ENCODE measurements at places on chromosomes 11 and 22. TPM values are rescaled to one million over a fixed set of nuclear protein-coding genes. Genes with fewer than 3 reads are reported as not detected.

DNA sequence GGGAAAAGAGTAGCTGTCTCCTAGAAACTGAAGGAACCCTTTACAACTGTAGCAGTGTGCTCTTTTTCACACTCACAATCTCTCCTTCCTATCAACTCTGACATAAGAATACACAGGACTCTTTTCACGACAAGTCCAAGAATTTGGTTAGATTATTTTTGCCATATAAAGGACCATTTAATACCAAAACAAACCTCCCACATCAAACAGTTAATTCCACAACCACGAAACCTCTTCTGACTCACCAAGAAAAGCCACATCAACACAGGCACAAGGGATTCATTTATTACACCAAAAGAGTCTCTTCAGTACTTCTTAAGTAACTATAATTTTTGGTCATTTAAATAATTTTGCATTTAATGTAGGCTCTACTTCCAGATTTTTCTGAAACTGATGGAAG is 222.6 kb upstream of the PITPNB start:
- DNase-seq = no peak

GRCh38 chr11:126115816-126116331 is 53.2 kb upstream of the CDON start:
- DNase-seq = no peak

DNA sequence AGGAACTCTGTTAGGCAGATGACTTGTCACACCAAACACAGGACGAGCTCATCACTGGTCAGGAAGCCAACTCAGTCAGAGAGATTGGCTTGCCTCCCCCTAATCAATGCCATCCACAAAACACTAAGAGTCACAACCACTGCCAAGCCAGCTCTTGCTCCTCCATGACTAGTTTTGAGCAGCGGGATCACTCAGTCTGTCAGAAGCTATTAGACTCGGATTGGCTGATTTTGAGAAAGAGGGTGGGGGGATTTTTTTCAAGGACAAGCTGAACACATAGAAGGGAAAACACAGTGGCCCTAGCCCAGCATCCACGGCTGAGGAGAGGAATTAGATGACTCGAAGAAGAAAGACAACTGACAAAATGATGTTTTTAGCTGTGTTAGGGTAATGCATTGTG is 55.9 kb downstream of the SEZ6L start:
- DNase-seq = no peak

- no peak for DNase-seq
Measured at GRCh38 chr11:34588023-34588422, 32.9 kb upstream of the EHF start.

- DNase-seq = no peak
Measured at GRCh38 chr11:103546236-103546635, 437.0 kb downstream of the DYNC2H1 start.

GRCh38 chr22:48948575-48949170 is 879.0 kb downstream of the BRD1 start:
- no peak for DNase-seq

- no peak for DNase-seq
Measured at GRCh38 chr11:121035780-121036179, 11.9 kb downstream of the TBCEL start.

GRCh38 chr11:44304091-44305025 is 5.6 kb downstream of the ALX4 start:
- DNase-seq = no peak

DNA sequence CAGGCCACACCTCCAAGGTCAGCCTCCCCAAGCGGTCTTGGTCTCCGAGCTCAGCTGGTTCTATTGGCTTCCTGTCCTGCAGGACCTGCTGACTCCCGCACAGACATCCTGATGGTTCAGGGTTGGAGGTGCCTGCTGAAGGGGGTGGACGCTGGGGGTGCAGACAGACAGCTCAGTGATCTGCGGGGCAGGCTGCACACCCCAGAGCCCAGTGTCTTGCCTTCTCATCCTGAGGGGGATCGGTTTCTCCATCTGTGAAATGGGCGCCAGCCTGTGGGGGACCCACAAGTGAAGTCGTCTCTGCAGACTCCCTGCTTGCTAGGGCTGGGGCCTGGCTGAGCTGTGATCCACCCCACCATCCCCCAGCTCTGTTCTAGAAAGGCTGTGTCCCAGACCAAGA is 13.8 kb downstream of the FLRT1 start:
- no peak for DNase-seq

DNA sequence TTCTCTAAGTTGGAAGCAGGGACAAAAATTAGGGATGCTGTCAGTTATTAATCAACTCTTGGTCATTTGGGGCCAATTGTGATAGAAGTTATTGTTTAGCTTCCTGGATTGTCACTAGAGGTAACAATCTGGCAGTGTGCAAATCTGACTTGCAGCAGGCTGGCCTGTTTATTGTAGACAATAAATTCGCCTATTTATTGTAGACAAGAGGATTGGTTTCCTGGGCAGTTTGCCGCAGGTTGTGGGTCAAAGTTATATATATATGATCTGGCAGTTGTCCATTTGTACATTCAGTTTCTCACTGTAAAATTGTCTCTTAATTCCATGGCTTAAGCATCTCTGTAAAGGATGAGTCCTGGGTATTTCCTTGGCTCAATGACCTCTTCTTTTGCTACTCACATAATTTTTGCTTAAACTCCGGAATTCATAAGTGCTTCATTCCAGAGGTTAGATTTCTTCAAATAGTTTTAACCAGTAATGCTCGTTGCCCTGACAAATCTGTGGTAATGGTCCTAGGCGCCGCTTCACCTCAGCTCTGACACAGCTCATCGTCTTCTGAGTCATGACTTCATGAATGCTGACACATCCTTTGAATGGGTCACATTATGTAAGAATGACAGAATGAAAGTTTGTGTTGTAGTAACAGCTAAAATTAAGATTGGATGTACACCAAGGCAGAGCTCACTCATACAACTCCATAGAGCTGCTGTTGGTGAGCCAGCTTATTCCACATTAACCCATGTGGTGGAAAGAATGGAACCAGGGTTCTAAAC is 7.8 kb upstream of the MMP3 start:
- DNase-seq = no peak

- DNase-seq = no peak
Measured at GRCh38 chr11:126090452-126090851, 27.8 kb upstream of the CDON start.

- DNase-seq = no peak
Measured at GRCh38 chr22:33921525-33922348, 1.5 kb upstream of the LARGE1 start.

- no peak for DNase-seq
Measured at GRCh38 chr11:117551761-117552343, 224.2 kb downstream of the CEP164 start.

GRCh38 chr11:122823564-122823963 is 14.7 kb upstream of the CRTAM start:
- DNase-seq = no peak

DNA sequence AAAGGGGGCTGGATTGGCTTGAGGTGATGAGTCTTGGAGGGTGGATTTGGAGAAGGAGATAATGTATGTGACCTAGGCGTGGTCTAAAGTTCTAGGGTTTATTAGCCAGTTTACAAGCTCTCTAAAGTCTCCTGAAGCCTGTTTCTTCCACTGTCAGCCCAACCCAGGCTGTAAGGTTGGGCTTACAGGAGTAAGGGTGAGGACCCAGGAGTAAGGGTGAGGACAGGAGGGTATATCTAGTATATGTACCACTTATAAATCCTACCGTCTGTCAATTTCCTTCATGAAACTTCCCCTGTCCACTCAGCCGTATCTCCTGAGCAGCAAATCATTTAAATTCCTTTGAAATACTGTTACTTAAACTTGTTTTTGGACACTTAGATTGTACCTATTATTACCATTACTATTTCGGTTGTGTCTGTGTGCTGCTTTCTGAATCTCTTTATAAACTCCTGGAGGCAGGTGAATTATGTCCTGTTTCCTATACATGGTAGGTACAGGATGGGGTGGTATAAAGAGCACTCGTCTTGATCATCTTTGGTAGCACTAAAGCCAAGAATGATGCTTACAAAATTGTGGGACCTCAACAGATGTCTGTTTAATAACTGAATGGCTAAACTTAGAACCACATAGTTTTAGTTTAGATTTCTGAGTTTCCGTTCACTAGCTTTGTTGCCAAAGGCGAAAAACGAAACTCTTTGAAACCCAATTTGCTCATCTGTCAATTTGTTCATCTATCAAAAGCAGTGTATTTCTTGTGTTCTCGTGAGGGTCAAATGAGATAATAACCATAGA is 192.0 kb downstream of the GRIK4 start:
- DNase-seq = no peak

GRCh38 chr11:121892863-121893262 is 223.2 kb downstream of the BLID start:
- no peak for DNase-seq

- DNase-seq = no peak
Measured at GRCh38 chr22:43534916-43535315, 123.1 kb downstream of the MPPED1 start.

- DNase-seq = no peak
Measured at GRCh38 chr11:28231475-28231874, 123.3 kb downstream of the METTL15 start.

- no peak for DNase-seq
Measured at GRCh38 chr11:14058061-14058460, 95.5 kb downstream of the SPON1 start.

DNA sequence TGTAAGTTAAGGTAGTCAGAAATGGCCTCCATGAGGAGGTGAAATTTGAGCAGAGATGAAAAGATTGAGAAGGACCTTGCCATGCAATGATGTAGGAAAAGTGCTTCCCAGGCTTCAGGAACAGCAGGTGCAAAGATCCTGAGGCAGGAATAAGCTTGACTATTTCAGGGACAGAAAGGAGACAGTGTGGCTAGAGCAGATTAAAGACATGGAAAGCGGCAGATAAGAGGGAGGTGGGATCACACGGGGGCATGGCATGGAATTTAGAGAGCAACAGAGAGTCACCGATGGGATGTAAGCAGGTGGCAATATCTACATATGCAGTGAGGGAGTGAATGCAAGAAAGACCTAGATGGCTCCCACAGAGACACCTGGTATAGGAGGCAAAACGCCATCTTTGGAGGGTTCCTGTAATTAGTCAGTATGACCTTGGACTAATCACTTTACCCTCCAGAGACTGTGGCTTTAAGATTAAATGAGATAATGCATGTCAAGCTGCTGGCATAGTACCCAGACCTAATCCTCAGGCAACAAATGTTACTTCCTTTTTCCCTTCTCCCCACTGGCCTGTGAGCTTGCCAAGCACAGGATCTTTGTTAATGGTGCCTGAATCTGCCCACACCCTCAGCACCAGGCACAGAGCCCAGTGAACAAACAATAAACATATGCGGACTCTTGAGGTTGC is 24.6 kb upstream of the ACER3 start:
- no peak for DNase-seq

DNA sequence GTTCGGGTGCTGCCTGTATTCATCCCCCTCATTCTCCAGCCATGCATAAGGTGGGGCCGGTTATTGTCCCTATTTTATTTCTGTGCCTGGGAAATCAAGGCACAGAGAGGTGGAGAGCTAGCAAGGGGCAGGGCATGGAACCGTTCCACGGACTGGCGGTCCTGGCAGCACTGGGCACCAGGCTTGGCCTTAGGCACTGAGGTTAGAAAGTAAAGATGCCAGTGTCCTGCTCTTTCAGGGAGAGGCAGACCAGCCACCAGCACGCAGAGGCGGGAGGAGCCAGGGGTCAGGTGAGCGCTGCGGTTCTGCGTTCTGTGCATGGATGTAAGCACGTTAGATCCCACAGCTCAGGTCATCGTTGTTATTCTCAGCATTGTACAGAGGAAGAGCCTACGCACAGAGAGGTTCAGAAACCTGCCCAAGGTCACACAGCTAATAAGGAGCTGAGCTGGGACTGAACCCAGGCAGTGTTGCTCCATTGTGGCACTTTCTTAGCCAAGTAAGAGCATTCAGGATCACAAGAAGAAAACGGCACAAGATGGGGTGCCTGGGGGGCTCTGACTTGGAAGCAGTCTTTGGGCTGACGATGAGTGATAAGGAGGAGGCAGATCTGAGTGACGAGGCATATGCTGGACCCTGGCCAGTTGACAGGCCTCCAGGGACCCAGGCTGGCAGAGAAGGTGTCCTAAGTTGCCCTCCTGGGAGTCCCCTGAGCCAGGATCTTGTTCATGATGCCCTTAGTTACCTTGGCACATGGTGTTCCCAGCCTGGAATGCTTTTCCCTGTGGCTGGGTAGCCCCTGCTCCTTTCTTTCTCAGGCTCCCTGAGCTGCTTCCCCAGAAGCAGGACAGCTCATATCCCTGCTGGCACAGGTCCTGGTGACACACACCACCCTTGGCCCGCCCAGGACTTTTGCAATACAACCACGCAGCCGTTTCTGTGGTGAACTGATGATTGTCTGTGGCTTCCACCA is 41.1 kb downstream of the OSBPL5 start:
- no peak for DNase-seq

GRCh38 chr11:64173616-64174355 is 7.9 kb upstream of the MACROD1 start:
- no peak for DNase-seq

DNA sequence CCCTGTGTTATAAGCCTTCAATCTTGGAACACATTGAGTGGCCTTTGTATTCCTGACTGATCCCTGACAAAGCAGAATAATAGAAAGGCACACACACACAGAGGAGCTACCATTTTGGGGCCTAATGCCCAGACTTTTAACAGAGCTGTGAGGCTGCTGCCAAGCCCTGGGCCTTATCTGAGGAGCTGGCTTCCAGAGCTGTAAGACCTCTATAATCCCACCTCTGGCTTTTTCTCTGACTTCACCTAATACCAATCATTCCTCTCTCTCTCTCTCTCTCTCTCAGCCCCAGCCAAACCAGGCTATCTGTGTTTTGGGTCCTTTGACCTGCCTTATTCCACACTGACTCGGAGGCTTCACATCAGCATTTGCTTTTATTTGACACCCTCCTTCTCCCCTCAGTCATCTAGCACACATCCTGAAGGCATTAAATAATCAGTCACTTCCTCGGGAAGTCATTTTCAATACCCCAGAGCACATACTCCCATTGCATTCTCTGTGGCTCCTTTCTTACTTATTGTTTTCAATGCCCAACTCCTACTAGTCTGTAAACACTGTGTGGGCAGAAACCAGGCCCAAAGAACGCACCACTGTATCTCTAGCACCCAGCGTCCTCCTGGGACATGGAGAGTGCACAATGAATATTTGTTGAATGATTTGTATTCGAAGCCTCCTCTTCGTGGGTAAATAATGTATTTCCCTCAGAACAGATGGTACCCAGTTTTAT is 21.2 kb upstream of the TRIM44 start:
- DNase-seq = no peak

GRCh38 chr11:23976426-23976825 is 520.4 kb upstream of the LUZP2 start:
- no peak for DNase-seq

Gene AMBRA1
- total RNA-seq = 40.8 TPM

Gene CNGA4
- 0.58 TPM for total RNA-seq

Gene CASP12
- not detected for total RNA-seq

Gene C11orf16
- not detected for total RNA-seq

Gene ADM
- 0.49 TPM for total RNA-seq

Gene FOLR3
- not detected for total RNA-seq

Gene POLD3
- 15.0 TPM for total RNA-seq

Gene WT1
- not detected for total RNA-seq

Gene HTR3B
- not detected for total RNA-seq

Gene DAGLA
- total RNA-seq = 0.44 TPM

Gene RASGRP2
- 463 TPM for total RNA-seq

Gene EFCAB6
- 0.91 TPM for total RNA-seq

Gene TRPM5
- total RNA-seq = 0.19 TPM

Gene TIMM10
- 30.4 TPM for total RNA-seq

Gene TRMT2A
- total RNA-seq = 110 TPM

Gene ACRV1
- not detected for total RNA-seq

Gene CLCF1
- total RNA-seq = 6.4 TPM

Data from CD4-positive, alpha-beta memory T cell (primary cell).